Activated CD4-positive, alpha-beta T cell treated with anti-CD3 and anti-CD28 coated beads, Interleukin-2, amount 10 ng/mL, durations not matched to agents 24 days and 14 days (primary cell): ENCODE measurements at places on chromosomes 6 and 20. TPM values are rescaled to one million over a fixed set of nuclear protein-coding genes. Genes with fewer than 3 reads are reported as not detected.
A peak's percentile ranks its signal among the peaks of the same experiment; 100 is the strongest.

GRCh38 chr6:47854971-47855370 lies 73.1 kb downstream of the OPN5 start:
- DNase-seq, result no peak
- H3K27me3 ChIP-seq, result peaks cover 2% of the 10 kb centered on the region
- no peaks in the 10 kb centered on the region for H3K4me1 ChIP-seq
- H3K27ac ChIP-seq, result no peak overlapping the region
- no peaks in the 10 kb centered on the region for H3K36me3 ChIP-seq

- peaks cover 20% of the 10 kb centered on the region for H3K4me1 ChIP-seq
- H3K4me3 ChIP-seq, result no peak overlapping the region
- DNase-seq, result no peak
- H3K27me3 ChIP-seq, result no peaks in the 10 kb centered on the region
- peaks cover 39% of the 10 kb centered on the region for H3K36me3 ChIP-seq
- no peak overlapping the region for H3K27ac ChIP-seq
Observed at GRCh38 chr6:42359021-42359420, 92.7 kb downstream of the TRERF1 start.

The SLC22A2 gene
- not detected in 2 replicates for total RNA-seq

GRCh38 chr6:19837511-19838441 lies 606 bp downstream of the ID4 start:
- peaks cover 55% of the 10 kb centered on the region for H3K27me3 ChIP-seq
- H3K36me3 ChIP-seq, result peaks cover 2% of the 10 kb centered on the region
- H3K27ac ChIP-seq, result no peak overlapping the region

DNA sequence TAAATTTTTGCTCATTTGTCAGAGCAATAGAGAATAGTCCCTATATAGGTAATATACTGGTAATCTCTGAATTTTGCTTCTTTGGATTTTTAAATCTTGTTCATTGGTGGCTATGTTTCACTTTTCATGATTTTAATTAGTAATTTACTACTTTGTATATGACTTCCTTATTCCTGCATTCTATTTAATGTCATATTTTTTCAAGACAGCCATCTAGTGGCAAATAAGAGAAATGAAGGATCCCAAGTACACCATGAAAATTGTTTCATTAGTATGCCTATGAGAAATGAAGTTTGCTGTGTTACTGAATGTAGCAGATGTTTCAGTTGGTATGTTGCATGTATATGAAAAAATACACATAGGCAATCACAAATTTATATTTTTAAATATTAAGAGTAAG lies 82.4 kb downstream of the ZNF292 start:
- peaks cover 38% of the 10 kb centered on the region for H3K36me3 ChIP-seq
- H3K4me3 ChIP-seq, result no peak overlapping the region
- H3K27ac ChIP-seq, result no peak overlapping the region
- H3K27me3 ChIP-seq, result no peaks in the 10 kb centered on the region
- DNase-seq, result no peak
- H3K4me1 ChIP-seq, result peaks cover 12% of the 10 kb centered on the region

DNA sequence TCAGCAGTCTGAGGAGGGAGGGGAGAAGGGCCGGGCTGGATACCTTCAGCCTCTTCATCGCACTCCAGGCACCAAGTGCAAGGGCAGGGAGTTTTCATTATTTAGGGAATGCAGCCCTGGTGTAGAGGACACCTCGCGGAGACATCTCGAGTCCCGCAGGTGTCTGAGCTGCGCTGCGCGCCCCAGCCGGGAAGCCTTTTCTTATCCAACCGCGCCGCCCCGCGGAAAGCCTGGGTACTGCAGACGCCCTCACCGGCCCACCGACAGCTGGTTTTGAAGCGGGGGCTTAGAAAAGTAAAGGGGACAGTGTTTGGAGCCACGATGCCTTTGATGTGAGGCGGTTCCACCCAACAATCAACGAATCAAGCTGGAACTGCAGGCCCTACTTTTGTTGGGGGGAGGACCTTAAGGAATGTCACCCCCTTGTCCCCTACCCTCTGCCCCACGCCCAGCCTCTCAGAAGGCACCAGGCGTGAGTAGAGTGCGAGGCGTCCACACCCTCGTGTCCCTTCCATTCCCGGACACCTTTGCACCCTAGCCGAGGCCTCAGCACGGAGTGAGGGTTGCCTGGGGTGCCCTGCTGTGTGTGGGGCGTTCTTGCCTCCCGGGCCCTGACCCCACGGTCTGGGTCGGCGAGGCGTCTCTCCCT lies 8.6 kb downstream of the NKX2-2 start:
- peak overlapping the region; percentile 63 for H3K4me3 ChIP-seq
- peaks cover 18% of the 10 kb centered on the region for H3K4me1 ChIP-seq
- H3K27ac ChIP-seq, result peak overlapping the region; percentile 51
- peaks cover 5% of the 10 kb centered on the region for H3K36me3 ChIP-seq

- H3K27ac ChIP-seq, result no peak overlapping the region
- DNase-seq, result peak; percentile 12
- H3K27me3 ChIP-seq, result peaks cover 6% of the 10 kb centered on the region
- no peak overlapping the region for H3K4me3 ChIP-seq
- no peaks in the 10 kb centered on the region for H3K4me1 ChIP-seq
Observed at GRCh38 chr6:132257561-132257960, 143.7 kb downstream of the MOXD1 start.

DNA sequence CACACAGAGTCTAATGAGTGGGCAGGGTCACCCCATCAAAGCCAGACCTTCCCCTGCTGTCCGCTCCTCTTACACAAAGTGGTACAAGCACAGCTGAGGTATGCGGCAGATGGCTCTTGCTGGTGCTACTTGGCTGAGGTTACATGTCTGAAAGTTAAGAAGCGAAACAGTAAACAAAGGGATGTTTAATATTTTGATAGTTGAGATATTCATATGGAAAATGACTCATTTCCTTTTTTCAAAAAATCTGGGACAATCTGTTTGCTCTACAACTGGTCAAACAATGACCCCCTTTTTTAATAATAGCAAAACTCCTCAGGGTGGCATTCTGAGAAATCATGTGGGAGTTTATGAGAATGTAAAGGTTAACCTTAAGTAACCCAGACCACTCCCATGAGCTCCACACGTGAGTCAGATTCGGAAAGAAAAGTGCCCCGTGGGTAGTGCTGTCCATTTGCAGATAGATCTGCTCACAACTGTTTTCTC lies 245.3 kb downstream of the TBXT start:
- DNase-seq, result no peak
- no peaks in the 10 kb centered on the region for H3K36me3 ChIP-seq

- H3K4me3 ChIP-seq, result no peak overlapping the region
- DNase-seq, result no peak
- H3K27me3 ChIP-seq, result no peaks in the 10 kb centered on the region
Observed at GRCh38 chr6:166460473-166461437, 78.0 kb upstream of the MPC1 start.

The CCDC28A gene
- total RNA-seq, result 17.5 and 19.2 TPM in 2 replicates

The TNFRSF6B gene
- total RNA-seq, result not detected in 2 replicates

DNA sequence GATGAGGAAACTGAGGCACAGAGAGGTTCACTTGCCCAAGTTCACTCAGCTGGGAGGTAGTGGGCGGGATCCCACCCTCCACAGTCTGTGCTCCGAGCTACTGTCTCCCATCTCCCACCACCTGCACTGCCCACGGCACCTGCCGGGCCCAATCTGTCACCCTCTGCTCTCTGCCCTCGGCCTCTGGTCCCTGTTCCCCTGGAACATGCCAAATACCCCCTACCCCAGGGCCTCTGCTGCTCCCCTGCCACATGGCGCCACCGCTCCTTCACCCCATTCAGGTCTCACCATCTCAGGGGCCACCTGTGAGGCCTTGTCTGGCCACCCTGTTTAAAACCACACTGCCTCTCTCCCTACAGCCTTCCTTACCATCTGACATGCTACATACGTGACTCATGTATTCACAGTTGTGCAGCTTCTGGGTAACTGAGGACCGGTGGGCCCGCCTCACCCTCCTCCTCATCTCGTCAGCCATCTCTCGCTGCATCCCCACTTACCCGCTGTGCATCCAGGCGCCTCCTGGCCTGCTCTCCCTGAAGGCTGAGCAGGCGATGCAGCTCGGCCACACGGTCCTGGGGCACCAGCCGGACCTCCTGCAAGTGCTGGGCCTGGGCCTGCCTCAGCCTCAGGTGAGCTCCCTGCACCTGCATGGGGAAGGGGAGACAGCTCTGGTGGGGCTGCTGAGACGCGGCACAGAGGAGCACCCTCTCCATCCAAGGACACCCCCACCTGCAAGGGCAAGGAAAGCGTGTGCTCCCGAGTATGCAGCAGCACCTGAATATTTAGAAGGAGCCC lies 50.6 kb downstream of the GINS1 start:
- no peaks in the 10 kb centered on the region for H3K36me3 ChIP-seq
- H3K27me3 ChIP-seq, result no peaks in the 10 kb centered on the region
- H3K27ac ChIP-seq, result no peak overlapping the region
- H3K4me3 ChIP-seq, result no peak overlapping the region
- H3K4me1 ChIP-seq, result no peaks in the 10 kb centered on the region

The CARMIL1 gene
- total RNA-seq, result 1.4 and 1.6 TPM in 2 replicates

The BACH2 gene
- 69.0 and 69.2 TPM in 2 replicates for total RNA-seq

The SLC17A2 gene
- total RNA-seq, result 0.14 TPM in 1 of 2 replicates, not detected in the other

GRCh38 chr6:87700397-87701343 lies 1.4 kb downstream of the AKIRIN2 start:
- peak; percentile 63 for DNase-seq
- H3K4me3 ChIP-seq, result peak overlapping the region; percentile 97
- H3K27ac ChIP-seq, result peak overlapping the region; percentile 97
- peaks cover 38% of the 10 kb centered on the region for H3K4me1 ChIP-seq
- peaks cover 21% of the 10 kb centered on the region for H3K36me3 ChIP-seq

The GRM1 gene
- not detected in 2 replicates for total RNA-seq

GRCh38 chr6:235763-236360 lies 56.4 kb upstream of the DUSP22 start:
- H3K4me1 ChIP-seq, result peaks cover 47% of the 10 kb centered on the region
- H3K27me3 ChIP-seq, result no peaks in the 10 kb centered on the region
- peak overlapping the region; percentile 85 for H3K27ac ChIP-seq
- H3K36me3 ChIP-seq, result peaks cover 3% of the 10 kb centered on the region
- peak; percentile 87 for DNase-seq

DNA sequence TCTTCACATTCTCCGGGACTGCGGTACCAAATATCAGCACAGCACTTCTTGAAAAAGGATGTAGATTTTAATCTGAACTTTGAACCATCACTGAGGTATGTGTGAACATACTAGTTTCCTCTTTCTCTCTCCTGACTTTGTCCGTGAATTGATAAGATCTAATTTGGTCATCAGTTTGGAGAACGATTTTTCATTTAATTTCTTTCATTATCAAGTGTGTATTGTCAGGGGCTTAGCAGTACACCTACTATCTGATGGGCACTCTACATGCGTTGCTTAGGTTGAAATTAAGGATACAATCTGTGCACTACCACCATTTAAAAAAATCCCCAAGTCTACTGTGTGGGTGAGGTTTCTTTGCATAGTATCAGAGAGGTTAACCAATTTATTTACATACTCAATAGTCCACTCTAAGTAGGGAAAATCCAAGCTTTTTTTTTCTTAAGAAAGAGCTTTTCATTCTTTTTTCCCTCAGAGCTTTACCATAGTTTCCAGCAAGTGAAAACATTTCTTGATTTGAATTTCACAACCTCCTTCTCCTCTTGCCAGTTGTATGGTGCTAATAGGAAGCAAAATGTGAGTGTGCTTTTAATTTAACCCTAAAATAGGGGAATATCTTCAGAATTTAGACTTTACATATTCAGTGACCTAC lies 105.4 kb upstream of the ESR1 start:
- no peak for DNase-seq
- H3K4me3 ChIP-seq, result peak overlapping the region; percentile 50
- peaks cover 9% of the 10 kb centered on the region for H3K36me3 ChIP-seq
- peaks cover 27% of the 10 kb centered on the region for H3K4me1 ChIP-seq

The DST gene
- 8.0 and 8.1 TPM in 2 replicates for total RNA-seq

GRCh38 chr20:14780508-14780907 lies 443.1 kb upstream of the FLRT3 start:
- H3K27ac ChIP-seq, result no peak overlapping the region
- DNase-seq, result no peak
- no peak overlapping the region for H3K4me3 ChIP-seq
- H3K4me1 ChIP-seq, result no peaks in the 10 kb centered on the region
- H3K36me3 ChIP-seq, result no peaks in the 10 kb centered on the region

The SLC17A1 gene
- total RNA-seq, result 0.28 TPM in 1 of 2 replicates, not detected in the other
